ENCODE measurements at places on chromosomes 16 and 17. TPM values are rescaled to one million over a fixed set of nuclear protein-coding genes. Genes with fewer than 3 reads are reported as not detected.

Gene DPEP2
- 1.5 TPM for polyA plus RNA-seq

Gene LAT
- polyA plus RNA-seq: 2.0 TPM

Gene KRT28
- polyA plus RNA-seq: not detected

Gene SLX1B
- polyA plus RNA-seq: 15.0 TPM

Gene TCAP
- 4,928 TPM for polyA plus RNA-seq

Gene GCGR
- not detected for polyA plus RNA-seq

Gene MAF
- 4.3 TPM for polyA plus RNA-seq

Gene HSF4
- 36.6 TPM for polyA plus RNA-seq

Gene ALDOA
- polyA plus RNA-seq: 3,115 TPM

Gene QPRT
- polyA plus RNA-seq: 44.3 TPM

Gene SEZ6
- not detected for polyA plus RNA-seq

Gene ABCA8
- polyA plus RNA-seq: 41.1 TPM

Gene TBC1D3I
- polyA plus RNA-seq: not detected

Gene PRR15L
- polyA plus RNA-seq: not detected

Gene NFATC2IP
- 13.4 TPM for polyA plus RNA-seq

Gene AMDHD2
- 12.1 TPM for polyA plus RNA-seq

Gene IGF2BP1
- polyA plus RNA-seq: not detected

Gene CCDC200
- polyA plus RNA-seq: 0.16 TPM

Gene KCTD2
- 22.8 TPM for polyA plus RNA-seq

Gene SLC16A6
- 0.23 TPM for polyA plus RNA-seq

Gene BICDL2
- polyA plus RNA-seq: not detected

Gene CEP295NL
- polyA plus RNA-seq: 0.57 TPM

Gene VAT1
- 71.6 TPM for polyA plus RNA-seq

Gene MT1A
- polyA plus RNA-seq: 73.4 TPM

Gene TAT
- 0.02 TPM for polyA plus RNA-seq

Gene AOC2
- 0.52 TPM for polyA plus RNA-seq

Gene FSCN2
- polyA plus RNA-seq: 0.48 TPM

Gene PERCC1
- 0.18 TPM for polyA plus RNA-seq

All from right cardiac atrium (tissue), 5 donors.